ENCODE measurements at places on chromosomes 6 and 20.

DNA sequence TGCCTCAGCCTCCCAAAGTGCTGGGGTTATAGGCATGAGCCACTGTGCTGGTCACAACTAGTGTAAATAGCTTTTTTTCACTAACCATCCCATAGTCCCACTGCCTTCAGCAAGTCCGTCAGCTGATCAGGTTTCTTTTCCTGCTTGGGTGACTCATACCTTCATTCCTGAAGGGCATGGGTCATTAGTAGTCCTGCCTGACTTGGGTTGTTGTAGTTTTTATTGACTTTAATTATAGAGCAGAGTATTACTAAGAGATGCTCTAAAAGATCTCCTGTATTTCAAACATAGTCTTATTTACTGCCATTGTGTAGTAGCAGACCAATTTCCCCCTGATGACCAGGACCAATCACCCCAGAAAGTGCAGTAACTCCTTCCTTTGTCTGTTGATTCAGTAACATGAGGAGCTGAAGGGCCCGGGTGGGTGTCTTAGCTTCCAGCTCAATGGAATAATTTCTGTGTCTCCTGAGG lies 25.8 kb downstream of the HLA-C start:
- peak; percentile 69 for DNase-seq

- DNase-seq: no peak
These were observed 16.3 kb downstream of the NCOA5 start for GRCh38 chr20:46073443-46073842.

- DNase-seq: peak; percentile 83
These were observed 93.3 kb upstream of the RNF24 start for GRCh38 chr20:4108495-4109306.

- no peak for DNase-seq
These were observed 29.7 kb downstream of the MC3R start for GRCh38 chr20:56278196-56278595.

DNA sequence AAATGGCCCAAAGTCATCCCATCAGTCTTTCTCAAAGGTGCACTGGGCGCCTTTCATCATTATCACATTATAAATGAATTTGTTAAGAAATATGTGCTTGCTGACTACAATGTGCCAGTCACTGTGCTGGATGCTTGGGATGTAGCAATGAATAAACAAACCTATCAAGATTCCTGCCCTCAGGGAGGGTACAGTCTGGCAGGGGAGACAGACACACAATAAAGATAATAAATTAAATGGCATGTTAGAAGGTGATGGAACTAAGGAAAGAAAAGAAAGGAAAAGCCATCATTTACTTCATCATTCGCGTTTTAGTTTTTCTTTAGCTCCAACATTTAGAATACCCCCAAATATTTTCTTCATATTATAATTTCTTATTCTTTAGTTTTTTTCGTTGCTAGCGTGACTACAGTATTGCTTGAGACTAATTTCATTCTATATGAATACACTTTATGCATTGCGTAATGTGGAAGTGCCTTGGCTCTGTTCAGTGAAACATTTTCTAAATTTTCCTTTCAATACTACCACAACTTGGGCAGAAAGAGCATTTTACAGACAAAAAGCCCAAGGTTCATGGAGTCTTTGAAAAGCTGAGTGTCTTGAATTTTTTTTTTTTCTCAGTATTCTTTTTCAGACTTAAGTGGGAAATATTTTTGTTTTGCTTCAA lies 48.7 kb upstream of the CITED2 start:
- DNase-seq: no peak

DNA sequence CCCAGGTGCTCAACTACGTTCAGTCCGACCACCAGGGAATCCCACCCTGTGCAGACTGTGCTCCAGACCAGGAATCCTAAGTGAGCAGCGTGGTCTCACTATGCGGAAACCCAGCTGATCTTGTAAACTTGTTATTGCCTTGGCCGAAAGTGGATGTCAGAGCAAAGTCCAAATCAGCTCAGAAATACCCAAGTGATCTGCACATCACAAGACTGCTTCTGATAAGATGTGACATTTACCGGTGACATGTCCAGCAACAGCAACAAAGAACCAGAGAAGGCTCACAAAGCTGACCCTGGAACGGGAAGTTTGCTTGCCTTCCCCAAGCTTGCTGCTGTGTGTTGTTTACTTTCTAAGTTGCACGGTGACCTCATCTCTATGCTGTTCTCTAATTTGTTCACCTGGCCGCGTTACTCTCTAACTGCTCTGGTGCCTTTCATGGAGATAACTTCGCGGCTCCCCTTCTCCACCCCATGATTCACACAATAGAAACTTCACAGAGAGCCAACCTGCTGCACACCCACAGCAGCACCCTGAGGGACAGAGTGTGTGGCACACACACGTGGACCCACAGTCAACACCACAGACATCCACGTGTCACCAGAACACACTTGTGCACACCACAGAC lies 1.7 kb downstream of the BNIP5 start:
- DNase-seq: no peak

DNA sequence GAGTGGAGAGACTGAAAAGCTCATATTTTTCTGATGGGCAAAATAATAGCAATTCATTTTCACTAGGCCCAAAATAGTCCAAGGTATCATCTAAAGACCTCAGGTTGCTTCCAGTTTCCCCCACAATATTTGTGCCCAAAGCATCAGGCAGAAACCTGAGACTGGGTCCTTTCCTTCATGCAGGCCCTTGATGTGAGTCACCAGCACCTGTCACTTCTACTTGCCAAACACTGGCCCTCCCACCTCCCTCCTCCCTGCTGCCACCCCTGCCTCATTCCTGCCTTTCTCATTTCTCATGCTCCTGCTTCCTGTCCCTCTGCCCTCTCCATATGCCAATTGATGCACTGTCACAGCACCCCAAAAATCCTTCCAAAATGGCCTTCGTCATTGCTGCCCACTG lies 230.4 kb upstream of the CST7 start:
- no peak for DNase-seq

GRCh38 chr6:42813074-42813645 lies 31.3 kb downstream of the BICRAL start:
- no peak for DNase-seq

GRCh38 chr6:43575105-43575771 lies 600 bp downstream of the XPO5 start:
- peak; percentile 28 for DNase-seq

DNA sequence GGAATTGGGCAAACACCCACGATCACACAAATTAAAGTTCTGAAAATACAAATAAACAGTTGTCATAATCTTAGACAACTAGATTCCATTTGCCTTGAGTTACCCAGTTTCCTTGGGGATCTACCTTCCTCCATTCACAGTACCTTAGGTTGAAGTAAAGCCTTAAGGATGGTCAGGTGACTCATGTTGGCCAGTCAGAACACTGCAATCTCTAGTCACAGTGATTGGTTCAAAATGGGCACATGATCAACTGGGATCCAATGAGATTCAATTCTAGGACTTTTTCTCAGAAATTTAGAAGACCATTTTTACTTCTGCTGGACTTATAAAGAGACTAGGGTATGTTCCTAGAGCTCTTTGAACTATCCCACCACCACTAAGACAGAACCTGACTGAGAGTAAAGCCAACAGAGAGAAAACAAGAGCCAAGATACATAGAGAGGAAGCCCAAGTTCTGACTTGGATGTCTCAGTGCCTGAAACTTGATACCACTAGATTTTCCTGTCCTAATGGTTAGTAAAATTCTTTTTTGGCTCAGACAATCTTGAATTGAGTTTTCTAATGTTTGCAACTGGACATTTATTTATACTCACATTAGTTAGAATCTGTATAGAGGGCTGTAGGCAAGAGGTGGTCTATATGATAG lies 8.6 kb upstream of the CLIC5 start:
- DNase-seq: no peak

GRCh38 chr20:46936415-46937156 lies 41.9 kb downstream of the EYA2 start:
- DNase-seq: no peak

- no peak for DNase-seq
These were observed 64.0 kb downstream of the ARHGAP18 start for GRCh38 chr6:129645830-129646579.

GRCh38 chr6:167113047-167113754 lies 9.7 kb upstream of the CCR6 start:
- DNase-seq: no peak

- DNase-seq: no peak
These were observed 253.3 kb upstream of the ECI2 start for GRCh38 chr6:4388675-4389074.

DNA sequence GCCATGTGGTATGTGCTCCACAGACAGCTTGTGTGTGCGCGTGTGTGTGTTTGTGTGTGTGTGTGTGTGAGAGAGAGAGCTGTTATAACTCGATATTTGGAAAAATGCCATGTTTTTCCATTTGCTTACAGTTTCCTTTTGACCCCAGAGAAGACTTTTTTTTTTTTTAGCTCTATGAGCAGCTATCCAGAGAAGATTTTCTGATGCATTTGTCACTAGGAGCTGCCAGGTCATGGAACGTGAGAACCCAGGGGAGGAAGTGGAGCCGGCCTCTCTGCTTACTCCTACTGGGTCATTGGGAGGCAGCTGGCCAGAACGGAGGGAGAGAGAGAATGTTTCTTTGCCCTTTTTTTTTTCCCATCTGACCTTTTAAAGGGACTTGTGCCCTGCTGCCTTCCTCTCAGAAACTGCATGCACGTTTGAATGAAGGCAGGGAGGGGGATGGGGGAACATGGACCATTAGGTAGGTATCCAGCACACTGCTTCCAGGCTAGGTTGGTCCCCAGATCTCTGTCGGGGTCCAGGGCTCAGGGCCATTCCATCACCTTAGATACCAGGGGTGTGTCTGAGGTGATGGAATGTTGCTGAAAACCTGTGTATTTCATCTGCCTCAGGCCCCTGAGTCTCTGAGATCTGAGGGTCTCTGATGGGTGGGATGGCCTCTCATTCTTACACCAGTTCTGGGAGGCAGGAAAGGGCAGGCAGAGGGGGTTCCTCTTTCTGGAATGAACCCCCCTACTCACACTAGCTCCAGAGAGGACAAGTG lies 11.2 kb upstream of the MRPS18A start:
- peak; percentile 36 for DNase-seq

GRCh38 chr6:57075092-57075491 lies 14.9 kb upstream of the ZNF451 start:
- DNase-seq: no peak

DNA sequence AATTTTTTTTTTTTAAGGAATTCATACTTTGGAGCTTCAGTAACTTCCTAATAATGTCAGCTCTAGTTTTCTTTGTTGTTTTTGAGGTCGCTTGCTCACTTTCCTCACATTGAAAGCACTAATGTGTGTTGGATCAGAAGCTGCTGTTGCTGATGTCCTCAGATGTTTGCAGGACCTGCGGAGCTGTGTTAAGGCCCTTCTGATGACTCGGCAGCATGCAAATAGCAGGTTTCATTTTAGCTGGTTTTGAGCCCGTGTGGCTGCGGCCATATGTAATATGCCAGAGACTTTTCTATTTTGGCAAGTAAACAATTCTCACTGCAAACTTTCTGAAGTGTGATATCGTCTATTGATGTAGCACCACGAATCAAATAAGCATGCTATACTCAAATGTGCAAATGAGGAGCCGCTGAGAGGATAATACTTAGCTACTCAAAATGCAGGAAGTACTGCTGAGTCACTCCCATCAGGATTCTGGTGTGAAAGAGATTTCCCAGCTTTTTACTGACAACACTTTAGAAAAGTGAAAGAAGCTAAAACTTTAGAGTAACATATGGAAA lies 187.8 kb downstream of the SASH1 start:
- peak; percentile 94 for DNase-seq

DNA sequence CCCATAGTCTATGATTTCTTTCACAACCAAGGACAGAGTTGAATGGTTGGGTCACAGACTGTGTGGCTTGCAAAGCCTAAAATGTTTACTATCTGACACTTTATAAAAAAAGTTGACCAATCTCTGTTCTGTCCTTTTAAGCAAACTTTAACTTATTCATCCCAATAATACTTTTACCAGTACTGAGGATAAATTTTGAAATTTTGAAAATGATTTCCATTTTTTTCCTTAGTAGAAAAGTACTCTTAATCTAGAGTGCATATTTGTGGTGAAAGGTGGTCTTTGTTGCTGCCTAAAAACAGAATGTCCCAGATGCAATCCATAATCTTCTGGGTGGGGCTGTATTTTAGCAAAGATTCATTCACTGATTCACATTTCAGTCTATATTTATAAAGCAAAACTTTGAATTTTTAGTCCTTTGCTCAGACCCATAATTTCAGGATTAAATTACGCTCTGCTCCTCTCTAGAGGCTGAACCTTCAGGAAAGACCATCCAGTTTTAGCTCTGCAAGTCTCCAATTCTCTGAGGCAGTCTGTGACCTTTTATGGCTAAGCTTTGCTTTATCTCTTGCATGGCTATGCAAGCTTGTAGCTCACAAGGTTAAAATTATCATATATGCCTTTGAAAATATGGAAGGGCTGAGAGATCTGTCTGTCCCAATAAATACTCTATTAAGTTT lies 573.5 kb downstream of the COL12A1 start:
- no peak for DNase-seq

DNA sequence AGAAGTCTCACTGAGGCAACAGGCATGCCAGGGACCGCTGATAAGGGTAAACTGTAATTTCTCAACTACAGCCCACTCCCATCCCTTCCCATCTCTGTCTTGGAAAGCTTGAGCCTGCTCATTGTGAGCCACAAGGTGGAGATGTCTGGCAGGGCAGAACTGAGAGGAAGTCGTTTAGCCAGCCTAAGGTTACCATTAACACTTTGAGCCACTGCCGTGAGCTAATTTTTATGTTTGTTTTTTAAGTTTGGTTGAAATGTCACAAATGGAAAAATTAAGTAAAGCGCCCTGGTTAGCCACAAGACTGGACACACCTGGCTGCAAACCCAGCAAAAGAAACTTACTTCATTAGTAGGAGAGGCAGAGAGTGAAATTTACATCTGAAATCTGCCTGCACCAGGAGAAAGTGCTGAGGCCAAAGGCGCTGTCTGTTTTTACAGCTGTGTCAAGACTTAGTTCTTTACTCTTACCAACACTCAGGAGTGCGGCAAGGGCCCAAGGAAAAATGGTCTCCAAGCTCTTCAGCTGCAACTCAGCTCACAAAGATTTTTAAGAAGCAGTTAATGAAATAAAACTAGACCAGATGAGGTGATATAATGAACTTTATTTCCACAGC lies 50.0 kb upstream of the FAM83C start:
- DNase-seq: peak; percentile 50

DNA sequence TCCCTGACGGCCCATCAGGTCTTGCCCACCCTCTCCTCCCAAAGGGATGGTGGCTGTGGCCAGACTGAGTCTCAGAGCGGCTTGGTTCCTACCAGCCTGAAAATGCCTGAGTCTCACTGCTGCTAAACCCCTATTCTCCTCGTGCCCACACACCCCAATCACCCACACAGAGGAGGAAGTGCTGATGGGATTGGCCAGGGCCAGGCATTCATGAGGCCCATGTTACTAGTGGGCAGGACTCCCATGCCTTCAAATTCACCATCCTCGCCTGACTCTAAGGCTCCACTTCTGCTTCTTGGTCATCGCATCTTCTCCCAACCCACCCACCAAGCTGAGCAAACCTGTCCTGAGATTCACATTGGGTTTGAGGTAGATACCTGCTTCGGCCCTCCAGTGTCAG lies 80.1 kb upstream of the CST7 start:
- DNase-seq: no peak
